ENCODE measurements at places on chromosomes 4 and X.

GRCh38 chr4:152363086-152363485 is 172.8 kb downstream of the FBXW7 start:
- DNase-seq: no peak

- no peak for DNase-seq
Measured at GRCh38 chr4:153241970-153242838, 38.0 kb downstream of the TRIM2 start.

DNA sequence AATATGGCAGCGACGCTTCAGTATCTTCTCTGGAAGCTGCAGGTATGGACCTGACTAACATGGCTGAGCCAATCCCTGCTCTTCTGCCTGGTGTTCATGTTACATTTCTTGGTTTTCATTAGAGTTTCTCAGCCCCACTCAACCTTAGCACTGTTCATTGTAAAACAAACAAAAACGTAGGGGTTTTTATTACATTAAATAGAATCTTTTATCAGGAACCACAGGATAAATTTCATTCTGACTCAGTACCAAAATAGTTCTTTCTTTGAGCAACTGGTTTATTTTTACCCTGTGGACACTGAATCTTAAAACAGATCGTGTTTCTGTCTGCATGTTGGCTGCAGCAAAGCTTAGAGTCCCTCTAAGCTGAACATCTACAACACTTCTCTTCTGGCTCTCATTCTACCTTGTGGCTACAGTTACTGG is 27.1 kb downstream of the FHIP1A start:
- no peak for DNase-seq

- DNase-seq: no peak
Measured at GRCh38 chr4:37816006-37816405, 10.5 kb upstream of the PGM2 start.

GRCh38 chrX:154805696-154806091 is 409 bp upstream of the MPP1 start:
- no peak for DNase-seq

DNA sequence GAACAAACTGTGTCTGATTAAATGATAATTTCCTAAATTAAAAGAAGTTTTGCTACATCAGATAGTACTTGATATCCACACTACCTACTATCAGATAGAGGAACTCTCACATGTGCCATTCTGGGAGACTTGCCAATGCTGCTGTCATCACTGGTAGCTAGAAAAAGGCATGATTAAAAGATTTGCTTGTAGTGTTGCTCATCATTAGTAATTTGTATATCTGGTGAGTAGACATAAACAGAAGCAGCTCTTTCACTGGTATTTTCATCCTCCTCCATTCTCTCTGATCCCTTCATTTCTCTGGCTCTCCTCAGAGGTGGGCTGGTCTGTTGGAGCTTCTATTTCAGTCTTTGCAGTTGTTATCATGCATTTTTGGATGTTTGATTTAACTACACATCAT is 56.0 kb downstream of the SPRY1 start:
- no peak for DNase-seq

- DNase-seq: no peak
Measured at GRCh38 chr4:22969287-22969896, 276.7 kb downstream of the GBA3 start.

DNA sequence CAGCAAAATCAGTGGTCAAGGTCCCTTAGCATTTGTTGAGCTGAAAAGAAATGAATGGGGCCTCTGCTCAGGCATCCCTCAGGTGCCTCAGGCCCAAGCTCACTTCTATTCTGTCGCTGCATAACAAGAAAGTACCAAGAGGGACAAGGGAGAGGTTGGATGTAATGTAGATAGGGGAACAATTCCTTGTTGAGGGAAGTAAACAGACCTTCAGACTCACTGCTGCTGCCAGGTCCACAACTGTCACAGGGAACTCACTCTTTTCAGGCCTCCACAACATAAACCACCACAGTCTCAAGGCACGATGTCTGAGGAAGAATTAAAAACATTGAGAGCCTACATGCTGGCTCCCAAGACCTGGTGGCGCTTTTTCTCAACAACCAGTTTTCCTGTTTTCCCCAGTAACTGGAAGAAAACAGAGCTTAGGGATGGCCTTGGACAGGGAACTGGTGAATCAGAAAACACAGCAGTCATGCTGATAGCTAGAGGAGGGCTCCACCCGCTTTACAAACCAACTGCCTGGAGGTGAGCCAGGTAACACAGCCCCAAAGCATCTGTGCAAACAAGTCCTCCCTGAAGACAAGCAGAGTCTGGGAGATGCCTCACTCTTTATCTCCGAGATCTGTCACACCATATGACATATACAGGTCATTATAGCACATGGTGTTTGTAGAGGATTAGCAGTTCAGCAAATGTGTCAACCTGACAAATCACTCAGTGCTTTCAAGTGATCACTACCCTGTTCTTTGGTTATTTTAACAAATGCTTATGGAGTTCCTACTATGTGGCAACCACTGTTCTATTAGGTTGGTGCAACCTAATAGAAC is 14.3 kb upstream of the AWAT1 start:
- peak; percentile 31 for DNase-seq

GRCh38 chr4:158871335-158871724 is 102.5 kb downstream of the FNIP2 start:
- no peak for DNase-seq

DNA sequence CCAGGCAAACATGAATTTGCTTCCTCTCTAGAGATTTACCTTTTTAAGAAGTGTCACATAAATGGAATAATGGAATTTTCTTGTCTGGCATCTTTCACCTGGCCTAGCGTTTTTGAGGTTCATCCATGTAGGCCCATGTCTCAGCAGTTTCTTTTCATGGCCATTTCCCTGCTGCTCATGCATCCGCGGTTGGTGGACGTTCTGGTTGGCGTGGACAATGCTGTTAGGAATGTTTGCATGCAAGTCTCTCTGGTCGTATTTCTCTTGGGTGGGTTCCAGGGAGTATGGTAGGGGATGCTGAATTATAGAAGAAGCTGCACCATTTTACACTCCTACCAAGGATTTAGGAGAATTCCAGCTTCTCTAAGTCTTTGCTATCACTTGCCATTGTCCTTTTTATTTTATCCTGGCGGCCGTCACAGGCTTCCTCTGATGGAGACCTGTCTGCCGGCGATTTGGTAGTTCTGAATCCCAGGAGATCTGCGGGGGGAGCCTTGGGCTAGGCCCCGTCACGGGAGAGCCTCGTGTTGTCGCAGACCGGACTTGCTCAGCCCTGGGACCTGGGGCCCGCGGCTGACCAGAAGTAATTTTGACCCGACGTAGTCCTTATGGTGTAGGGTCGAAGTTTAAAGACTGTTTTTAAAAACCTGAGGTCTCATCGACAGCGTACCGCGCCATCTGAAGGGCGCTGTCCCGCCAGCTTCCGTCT is 56.9 kb upstream of the TADA2B start:
- DNase-seq: no peak

DNA sequence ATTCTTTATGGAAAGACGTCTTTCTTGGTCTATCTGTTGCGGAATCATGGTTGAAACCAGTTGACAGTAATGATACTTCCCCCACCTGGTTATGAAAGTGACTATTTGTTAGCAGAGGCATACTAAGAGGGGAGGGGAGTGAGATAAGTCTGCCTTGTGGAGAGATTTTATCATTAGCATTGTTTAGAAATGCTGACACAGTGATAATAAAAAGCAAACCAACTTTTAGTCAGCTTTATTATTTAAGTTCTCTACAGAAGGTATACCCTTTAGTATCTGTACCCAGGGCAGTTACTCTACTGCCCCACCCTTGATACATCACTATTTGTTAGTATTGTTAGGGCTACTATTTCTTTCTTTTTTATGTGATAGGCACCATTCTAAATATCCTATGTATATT is 26.9 kb upstream of the IL1RAPL2 start:
- DNase-seq: no peak

- DNase-seq: no peak
Measured at GRCh38 chr4:94419956-94420355, 31.8 kb upstream of the PDLIM5 start.

DNA sequence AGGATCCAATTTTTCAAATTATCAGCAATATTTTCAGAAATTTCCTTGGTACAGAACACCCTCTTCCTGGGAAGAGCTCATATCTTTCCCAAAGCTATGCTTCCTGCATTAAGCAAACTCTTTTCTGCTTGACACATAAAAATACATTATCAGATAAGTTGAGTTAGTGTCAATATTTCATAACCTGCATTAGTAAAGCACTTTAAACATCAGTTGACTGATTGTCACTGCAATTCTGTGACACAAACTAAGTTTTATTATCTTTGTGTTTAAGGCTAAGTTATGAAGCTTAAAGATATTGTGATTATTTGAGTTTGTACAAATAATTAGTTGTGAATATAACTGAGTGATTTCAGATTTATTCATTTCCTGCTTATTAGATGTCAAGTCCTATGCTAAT is 1045.4 kb upstream of the GRID2 start:
- no peak for DNase-seq

GRCh38 chr4:108544481-108544880 is 75.9 kb upstream of the RPL34 start:
- no peak for DNase-seq

- DNase-seq: no peak
Measured at GRCh38 chr4:138669479-138670315, 345.9 kb upstream of the NOCT start.

Data from NCI-H2029 treated with DMSO at 0.1 percent for 48 hours (cell line).